Right ventricle myocardium superior (tissue), 1 donor: ENCODE measurements at places on chromosomes 3 and 15.

- no peak for DNase-seq
These were observed 278.7 kb upstream of the KCNMB2 start for GRCh38 chr3:178257491-178257890.

DNA sequence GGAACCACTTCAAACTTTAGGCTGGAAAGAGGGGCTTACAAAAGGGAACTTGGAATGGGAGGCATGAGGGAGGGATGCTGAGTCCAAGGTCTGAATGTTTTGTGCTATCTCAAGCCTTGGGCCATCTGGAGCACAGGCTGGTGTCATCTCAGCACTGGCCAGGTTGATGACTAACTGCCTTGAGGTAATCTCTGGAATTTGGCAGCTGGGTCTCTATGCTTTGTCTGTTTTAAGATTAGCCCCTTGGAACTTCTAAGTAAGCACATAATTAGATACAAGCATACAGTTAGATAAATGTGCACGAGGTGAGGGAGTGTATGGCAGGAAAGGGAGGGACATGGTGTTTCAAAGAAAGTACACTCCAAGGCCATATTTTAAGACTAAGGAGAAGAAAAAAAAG is 252.4 kb upstream of the CCDC54 start:
- no peak for DNase-seq

GRCh38 chr3:54125300-54125699 is 2.9 kb downstream of the CACNA2D3 start:
- no peak for DNase-seq

GRCh38 chr3:107683447-107683846 is 160.7 kb downstream of the BBX start:
- no peak for DNase-seq

DNA sequence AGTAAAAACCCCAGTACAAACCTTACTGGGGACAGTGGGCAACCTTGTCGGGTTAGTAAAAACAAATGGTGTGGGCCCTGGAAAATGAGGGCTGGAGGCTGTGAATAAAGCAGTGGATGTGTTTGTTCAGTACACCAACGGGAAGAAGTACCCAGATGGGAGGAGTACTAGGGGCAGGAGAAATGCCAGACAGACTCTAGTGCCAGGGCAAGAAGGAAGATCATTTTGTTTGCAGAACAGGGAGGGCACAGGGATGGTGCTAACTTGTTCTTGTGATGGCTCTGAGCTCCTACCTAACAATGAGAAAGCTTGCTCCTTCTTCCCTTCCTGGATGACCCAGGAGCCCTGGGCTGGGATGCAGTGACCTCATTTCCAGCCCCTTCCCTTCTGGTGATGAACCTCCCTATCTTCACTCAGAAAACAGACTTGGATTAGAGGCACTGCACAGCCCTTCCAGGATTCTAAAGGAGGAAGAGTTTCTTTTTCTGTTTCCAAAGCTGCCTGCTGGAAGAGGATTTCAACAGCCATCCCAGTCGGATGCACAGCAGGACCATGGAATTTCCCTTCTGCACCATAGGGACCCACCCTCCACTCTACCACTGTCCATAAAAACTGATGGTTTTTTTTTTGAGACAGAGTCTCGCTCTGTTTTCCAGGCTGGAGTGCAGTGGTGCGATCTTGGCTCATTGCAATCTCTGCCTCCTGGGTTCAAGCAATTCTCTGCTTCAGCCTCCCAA is 6.1 kb downstream of the RASSF1 start:
- no peak for DNase-seq

DNA sequence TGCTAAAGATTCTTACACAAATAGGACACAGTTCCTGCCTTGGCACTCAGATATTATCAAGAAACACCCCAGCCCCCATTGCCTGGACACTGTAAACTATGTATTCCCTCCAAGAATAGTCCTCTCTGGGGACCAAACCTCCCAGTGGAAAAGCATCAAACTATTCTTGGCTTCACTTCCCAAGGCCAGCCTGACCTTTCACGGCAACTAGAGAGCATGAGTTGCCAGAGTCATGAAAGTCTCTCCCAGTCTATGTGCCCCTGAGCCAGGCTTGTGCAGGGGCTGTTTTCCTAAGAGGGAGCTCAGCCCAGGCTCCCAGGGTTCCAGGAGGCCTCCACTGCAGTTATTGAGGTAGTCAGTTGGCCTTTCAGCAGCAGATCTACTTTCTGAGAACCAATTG is 251.9 kb upstream of the TGFBR2 start:
- no peak for DNase-seq

GRCh38 chr15:100873029-100873677 is 6.5 kb upstream of the ALDH1A3 start:
- no peak for DNase-seq

- no peak for DNase-seq
These were observed 142.0 kb downstream of the IL1RAP start for GRCh38 chr3:190655933-190656332.

DNA sequence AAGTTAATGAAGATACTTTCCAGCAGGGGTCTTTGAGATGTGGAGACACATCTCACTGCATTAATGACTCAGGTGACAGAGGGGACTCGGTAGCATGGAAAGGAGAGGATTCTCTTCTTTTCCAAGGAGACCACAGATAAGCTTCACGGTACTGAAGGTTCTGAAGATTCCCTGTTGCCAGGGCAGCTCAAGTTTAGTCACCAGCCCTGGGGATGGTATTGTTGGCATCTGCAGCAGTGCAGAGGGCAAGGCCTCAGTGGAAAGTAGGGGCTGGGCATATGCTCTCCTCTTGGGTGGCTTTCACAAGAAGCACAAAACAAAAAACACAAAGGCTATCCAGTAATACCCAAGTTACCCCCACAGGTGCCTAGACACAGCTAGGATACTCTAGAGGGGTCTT is 38.0 kb upstream of the MRPL3 start:
- DNase-seq, result no peak

- DNase-seq, result no peak
These were observed 940 bp upstream of the ACY1 start for GRCh38 chr3:51982352-51982837.

DNA sequence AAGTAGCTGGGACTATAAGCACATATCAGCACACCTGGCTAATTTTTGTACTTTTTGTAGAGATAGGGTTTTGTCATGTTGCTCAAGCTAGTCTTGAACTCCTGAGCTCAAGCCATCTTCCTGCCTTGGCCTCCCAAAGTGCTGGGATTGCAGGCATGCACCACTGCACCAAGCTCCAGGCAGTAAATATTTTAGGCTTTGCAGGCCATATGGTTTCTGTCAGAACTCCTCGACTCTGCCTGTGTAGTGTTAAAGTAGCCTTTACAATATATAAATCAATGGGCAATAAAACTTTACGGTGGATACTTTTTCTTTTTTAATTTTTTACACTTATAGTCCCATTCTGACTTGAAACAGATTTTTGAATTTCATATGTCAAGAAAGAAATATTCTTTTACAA is 41.6 kb downstream of the DAG1 start:
- DNase-seq, result no peak

DNA sequence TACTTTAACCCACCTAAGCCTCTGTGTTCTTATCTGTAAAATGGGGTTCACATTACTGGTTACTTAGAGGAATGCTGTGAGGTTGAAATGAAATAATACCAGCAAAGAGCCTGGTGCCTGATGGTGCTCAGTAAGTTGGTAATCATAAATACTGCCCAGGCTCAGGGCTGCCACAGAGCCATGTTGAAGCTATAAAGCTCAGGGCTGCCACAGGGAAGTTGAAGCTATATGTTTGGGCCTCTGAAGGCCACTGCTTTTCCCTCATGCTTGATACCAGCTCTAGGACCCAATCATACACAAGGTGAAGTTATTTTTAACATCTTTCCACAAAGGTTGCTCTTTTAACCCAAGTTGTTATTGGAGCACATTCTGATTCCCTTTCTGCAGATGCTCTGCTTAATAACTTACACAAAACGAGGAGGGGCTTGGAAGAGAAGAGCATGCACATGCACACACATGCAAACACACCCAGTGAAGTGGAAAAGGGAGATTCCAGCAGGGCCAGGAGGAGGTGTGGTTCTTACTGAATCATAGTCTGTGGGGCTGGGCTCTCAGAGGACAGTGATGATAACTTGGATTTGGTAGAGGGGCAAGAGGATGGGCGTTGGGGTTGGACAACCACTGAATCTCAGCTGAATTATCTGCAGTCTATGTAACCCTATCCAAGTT is 17.4 kb downstream of the PARP14 start:
- DNase-seq, result no peak

DNA sequence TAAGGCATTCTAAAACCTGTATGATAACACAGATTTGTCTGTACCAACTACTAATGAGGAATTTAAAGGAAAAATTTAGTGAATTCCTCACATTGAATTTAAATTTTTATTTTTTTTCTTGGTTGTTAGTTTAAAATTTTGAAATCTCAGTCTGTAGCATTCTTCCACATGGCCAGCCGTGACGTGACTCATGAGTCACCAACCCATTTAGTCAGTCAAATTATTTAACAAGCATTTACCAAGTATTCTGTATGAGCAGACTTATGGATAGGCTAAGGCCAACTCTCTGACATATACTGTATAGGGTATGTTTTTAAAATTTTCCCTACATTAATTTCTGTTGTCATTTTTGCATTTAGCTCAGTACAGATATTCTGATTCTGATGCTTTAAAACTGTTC is 112.9 kb downstream of the CNTN4 start:
- DNase-seq, result no peak

- DNase-seq, result no peak
These were observed 37.9 kb downstream of the TNK2 start for GRCh38 chr3:195870442-195870841.

GRCh38 chr3:150588027-150588830 is 14.9 kb upstream of the SELENOT start:
- peak; percentile 68 for DNase-seq

- DNase-seq, result no peak
These were observed 571.6 kb upstream of the NR2F2 start for GRCh38 chr15:95758851-95759250.

DNA sequence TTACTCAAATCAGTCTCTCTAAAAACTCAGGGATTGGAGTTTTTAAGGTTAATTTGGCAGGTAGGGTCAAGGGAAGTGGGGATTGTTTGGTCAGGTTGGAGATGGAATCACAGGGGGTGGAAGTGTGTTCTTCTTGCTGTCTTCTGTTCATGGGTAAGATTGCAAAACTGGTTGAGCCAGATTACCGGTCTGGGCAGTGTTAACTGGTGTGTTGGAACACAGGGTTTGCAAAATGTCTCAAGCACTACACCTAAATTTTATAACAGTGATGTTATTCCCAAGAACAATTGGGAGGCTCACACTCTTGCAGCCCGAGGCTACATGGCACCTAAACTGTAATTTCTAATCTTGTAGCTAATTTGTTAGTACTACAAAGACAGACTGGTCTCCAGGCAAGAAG is 425.4 kb downstream of the PLOD2 start:
- DNase-seq, result no peak

- DNase-seq, result no peak
These were observed 2.1 kb downstream of the SFMBT1 start for GRCh38 chr3:53043738-53044137.

DNA sequence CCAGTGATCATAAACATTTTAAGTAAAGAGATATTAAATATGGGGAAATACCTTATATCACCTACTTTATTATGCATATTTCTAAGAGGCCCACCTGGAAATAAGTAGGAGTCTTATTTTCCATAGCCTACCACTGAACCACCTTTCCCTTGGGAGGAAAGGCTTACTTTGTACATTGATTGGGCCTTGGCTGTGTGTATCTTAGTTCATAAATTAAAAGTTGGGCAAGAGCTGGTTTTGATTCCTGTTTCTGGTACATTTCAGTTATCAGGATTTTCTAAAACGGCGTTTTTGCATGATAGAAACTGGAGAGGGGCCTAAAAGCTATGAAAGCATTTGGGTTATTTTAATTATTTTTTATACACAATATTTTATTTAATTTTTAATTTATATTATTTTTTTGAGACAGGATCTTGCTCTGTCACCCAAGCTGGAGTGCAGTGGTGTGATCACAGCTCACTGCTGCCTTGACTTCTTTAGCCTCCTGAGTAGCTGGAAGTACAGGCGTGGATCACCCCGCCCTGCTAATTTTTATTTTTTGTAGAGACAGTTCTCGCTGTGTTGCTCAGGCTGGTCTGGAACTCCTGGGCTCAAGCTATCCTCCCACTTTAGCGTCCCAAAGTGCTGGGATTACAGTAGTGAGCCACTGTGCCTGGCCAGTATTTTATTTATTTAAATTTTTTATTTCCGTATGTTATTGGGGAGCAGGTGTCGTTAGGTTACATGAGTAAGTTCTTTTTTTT is 2.6 kb downstream of the GMPS start:
- DNase-seq, result no peak

DNA sequence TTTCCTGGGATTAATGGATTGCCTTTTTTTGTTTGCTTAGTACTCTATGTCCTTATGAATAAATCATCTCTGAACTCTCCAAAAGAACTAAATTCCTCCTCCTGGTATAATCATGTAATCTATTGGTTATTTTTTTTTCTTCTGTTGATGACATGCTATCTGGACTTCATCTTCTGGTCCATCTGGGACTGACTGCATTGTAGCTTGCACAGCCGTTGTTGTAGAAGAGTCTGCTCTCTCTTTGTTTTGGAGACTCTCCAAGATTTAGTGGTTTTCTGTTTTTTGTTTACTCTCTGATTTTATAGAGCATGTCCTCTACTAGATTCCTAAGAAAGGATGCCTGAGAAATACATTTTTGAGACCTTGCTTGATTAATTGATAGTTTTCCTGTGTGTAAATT is 19.1 kb downstream of the IREB2 start:
- no peak for DNase-seq

DNA sequence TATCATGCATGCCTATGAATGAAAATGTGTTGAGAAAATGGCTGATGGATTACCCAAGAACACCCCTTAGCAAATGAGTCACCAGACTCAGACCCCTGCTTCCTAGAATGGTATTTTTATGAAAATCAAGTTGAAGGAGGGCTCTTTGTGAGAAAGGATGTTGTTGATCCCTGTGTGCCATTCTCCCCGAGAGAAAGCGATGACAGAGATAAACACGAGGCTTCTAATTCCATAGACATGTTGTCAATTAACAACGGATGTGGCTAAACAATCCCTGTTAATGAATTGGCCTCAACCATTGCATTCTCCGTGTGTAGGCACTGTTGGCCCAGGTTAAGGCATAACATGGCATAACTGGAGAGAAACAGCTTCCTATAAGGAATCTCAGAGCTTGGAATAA is 5.8 kb upstream of the OXTR start:
- DNase-seq, result no peak

DNA sequence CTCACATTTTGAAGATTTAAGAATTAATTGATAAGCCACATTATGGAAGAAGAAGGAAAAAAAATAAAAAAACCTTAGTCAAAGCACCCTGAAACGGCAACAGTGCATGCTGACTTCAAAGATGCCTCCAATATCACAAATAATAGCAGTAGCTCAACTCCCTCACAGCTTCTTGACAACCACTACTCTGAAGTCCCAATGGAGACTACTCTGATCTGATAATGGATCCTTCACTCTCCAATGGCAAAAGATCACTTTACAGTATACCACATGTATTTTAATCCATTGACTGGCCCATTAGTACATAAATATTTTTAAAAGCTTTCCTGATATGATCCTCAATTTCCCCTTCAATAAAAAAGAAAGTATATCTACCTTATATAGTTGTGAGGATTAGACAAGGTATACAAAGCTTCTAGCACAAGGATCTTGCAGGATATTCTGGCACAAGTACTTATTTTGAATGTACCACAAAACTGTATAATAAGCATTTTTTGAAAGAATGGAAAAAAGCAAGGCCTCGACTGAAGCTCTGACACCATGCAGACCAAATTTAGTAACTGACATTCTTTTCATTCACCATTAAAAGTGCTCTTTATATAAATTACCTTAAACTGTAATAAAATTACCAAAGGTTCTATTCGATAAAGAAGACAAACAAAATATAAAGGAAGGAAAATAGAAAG is 91.9 kb downstream of the PEAK1 start:
- no peak for DNase-seq

GRCh38 chr15:94258246-94258645 is 26.9 kb downstream of the MCTP2 start:
- no peak for DNase-seq
